KBM-7 (cell line): ENCODE measurements at places on chromosomes 1 and 21.
A peak's percentile ranks its signal among the peaks of the same experiment; 100 is the strongest.

- DNase-seq, result no peak
Observed at GRCh38 chr1:119729044-119729443, 17.3 kb downstream of the PHGDH start.

- no peak for DNase-seq
Observed at GRCh38 chr1:84849357-84849975, 43.5 kb downstream of the LPAR3 start.

GRCh38 chr1:199482426-199482825 is 545.1 kb upstream of the NR5A2 start:
- DNase-seq, result no peak

DNA sequence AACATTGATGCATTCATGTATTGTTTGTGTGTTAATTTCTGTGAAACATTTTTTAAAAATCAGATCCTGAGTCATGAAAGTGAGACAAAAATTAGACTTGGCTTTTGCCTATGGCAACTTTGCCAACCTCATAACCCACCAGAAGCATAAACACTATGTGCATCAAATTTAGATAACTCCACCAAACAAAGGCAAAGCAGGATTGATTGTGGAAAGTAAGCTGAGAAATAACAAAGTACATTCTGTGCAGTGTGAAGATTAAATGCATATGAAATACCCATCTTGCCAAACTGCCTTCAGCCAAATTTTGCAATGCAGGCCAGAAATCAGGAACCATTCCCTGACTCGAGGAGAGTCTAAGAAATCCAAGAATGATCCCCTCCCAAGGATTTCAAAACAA is 493.4 kb downstream of the AJAP1 start:
- DNase-seq, result no peak

GRCh38 chr1:245485996-245486395 is 331.2 kb downstream of the KIF26B start:
- peak; percentile 30 for DNase-seq
